ENCODE measurements at places on chromosomes 13 and 19.

DNA sequence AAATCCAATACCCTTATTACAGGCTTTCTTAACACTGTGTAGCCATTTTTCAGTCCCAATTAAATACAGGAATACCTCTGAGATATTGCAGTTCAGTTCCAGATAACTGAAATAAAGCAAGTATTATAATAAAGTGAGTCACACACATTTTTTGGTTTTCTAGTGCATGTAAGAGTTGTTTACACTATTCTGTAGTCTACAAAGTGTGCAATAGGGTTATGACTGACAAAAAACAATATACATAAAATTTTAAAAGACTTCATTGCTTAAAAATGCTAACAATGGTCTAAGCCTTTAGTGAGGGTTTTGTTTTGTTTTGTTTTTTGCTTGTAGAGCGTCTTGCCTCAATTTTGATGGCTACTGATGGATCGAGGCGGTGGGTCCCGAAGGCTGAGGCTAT is 434.4 kb upstream of the NBEA start:
- DNase-seq: peak; percentile 6

DNA sequence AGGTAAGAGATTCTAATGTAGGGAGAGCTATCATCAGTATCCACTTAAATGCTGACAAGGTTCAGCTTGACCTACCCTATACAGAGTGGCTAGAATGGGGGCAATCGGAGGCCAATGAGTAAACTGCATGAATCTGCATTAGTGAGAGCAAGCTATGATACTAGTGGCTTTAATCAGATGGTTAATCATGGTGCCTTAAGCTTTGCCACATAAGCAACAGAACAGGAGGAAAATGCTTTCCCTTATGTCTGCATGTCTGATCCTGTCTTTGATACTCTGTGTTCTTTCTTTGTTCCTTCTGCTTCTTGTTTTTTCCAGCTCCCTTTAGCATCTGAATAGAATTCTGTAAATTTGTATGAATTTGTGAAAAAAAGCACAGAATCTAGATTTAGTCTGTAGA is 91.1 kb downstream of the WDFY2 start:
- no peak for DNase-seq

DNA sequence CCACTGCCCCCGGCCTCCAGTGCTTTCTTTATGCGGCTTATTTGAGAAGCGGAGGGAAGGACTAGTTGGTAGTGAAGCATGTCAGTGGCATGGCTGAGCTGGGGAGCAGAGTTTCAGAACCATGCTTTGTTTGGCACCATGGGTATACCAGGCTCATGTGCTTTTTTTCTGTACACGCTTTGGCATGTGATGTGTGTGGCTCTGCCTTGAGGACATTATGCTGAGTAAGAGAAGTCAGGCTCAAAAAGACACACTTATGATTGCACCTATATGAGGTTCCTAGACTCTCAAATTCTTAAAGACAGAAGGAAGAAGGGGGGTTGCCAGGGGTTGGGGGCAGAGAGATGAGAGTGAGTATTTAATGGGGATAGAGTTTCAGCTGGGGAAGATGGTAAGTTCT is 21.3 kb downstream of the GATAD2A start:
- no peak for DNase-seq

DNA sequence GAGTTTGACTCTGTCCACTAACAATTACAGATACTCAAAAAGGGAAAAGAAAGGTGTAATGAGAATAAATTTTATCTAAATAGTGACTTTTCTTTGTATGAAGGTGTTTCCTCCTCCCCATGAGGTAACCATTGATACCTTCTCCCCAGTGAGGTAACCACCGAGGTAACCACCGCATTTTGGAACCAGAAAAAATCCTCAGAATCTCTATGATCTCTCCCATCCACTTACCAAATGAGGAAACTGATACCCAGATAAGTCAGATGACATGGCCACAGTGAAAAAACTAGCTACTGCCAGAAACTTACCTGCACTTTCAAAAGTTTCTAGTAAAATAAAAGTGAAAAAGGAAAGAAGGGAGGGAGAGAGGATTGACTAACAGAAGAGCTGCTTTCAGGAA is 124.0 kb upstream of the FNDC3A start:
- DNase-seq: no peak

DNA sequence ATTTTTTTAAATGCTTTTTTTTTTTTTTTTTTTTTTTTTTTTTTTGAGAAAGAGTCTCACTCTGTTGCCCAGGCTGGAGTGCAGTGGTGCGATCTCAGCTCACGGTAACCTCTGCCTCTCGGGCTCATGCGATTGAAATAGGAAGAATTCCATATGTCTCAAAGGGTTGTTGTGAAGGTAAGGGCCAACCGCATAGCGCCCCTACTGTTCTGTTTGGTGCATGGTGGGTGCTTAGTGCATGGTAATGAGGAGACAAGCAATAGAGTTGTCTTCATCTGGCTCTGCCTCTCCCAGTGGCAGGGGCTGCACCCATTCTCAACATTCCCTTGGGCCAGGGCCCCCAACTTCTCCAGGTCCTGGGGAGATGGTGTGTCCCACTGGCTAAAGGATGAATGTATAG is 68.7 kb downstream of the RASL11A start:
- peak; percentile 35 for DNase-seq

DNA sequence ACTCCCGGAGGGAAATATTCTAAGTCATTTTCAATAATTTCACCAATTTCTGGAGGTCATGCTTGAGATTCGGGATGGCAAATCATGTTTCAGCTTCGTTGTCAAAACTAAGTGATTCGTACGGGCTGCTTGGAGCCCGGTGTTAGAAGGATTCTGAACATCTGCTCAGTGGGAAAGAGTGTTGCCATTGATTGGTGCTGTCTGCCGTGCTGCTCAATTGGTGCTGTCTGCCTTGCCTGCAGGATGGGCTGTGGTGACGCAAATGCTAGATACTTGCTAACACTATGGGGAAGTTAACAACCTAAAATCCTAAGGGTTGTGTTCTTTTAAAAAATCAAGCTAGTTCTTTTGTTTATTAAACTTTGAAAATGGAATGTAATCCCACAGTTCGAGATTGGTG is 17.3 kb upstream of the CACNG8 start:
- no peak for DNase-seq

GRCh38 chr13:51624695-51625345 is 40.6 kb downstream of the WDFY2 start:
- no peak for DNase-seq

Measured in AG10803 (cell line).